ENCODE measurements at places on chromosomes 11 and 22.

DNA sequence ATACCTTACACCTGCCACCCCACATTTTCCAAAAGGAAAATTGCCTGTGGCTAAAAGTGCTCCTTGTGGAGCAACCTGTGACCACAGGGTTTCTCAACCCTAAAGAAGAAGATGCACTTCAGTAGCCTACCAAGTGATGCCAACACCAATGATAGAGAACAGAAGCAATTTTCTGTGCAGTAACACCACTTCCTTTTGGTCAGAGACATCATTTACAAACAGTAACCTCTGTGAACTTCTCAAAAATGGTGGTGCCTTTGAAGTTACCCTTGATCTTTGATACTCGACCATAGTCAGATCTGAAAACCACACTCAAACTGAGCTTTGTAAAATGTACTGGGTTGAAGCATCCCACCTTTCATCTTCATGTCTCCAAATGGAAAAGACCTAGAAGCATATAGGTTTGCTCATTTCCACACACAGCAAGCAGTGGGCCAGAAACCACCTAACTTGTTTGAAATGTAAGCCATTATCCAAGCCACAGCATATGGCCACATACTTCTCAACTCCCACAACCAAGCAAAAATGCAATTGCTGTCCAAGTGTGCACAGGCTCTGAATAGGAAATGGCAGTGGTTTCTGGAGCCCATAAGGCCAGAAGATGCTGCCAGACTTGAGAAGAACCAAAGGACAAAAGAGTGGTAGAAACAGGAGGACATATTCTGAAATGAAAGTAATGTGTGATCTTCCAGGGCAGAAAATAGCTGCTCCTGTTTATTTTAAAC lies 24.3 kb downstream of the MPPED2 start:
- DNase-seq, result no peak
- H3K36me3 ChIP-seq, result no peaks in the 10 kb centered on the region
- no peaks in the 10 kb centered on the region for H3K4me1 ChIP-seq
- H3K27me3 ChIP-seq, result no peaks in the 10 kb centered on the region
- no peak overlapping the region for H3K4me3 ChIP-seq
- H3K27ac ChIP-seq, result no peak overlapping the region

- H3K36me3 ChIP-seq, result no peaks in the 10 kb centered on the region
- DNase-seq, result no peak
- no peak overlapping the region for H3K4me3 ChIP-seq
- no peak overlapping the region for H3K27ac ChIP-seq
- no peaks in the 10 kb centered on the region for H3K4me1 ChIP-seq
Observed at GRCh38 chr11:30459821-30460220, 126.3 kb downstream of the MPPED2 start.

GRCh38 chr11:121688860-121689614 lies 236.3 kb upstream of the SORL1-AS1 start:
- DNase-seq, result no peak
- H3K36me3 ChIP-seq, result no peaks in the 10 kb centered on the region
- H3K4me3 ChIP-seq, result no peak overlapping the region
- H3K27ac ChIP-seq, result no peak overlapping the region
- H3K27me3 ChIP-seq, result peaks cover 2% of the 10 kb centered on the region

DNA sequence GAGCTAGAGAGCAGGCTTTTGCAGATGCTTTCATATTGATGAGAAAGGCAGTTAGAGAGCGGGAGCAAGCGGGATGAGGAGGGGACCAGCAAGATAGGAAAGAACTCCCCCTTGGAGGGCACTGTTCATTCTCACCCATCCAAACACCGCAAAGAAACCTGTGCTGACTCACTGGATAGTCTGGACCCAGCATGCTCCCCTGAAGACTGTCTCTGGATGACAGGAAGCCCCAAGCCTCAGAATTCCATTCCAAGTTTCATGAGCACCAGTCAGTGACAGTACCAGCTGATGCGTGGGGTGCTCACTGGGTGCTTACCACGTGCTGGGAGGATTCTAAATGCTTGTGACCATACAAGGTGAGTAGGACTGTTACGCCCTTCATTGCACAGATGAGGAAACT lies 34.2 kb downstream of the MICAL3 start:
- DNase-seq, result no peak
- no peak overlapping the region for H3K27ac ChIP-seq
- H3K36me3 ChIP-seq, result no peaks in the 10 kb centered on the region

DNA sequence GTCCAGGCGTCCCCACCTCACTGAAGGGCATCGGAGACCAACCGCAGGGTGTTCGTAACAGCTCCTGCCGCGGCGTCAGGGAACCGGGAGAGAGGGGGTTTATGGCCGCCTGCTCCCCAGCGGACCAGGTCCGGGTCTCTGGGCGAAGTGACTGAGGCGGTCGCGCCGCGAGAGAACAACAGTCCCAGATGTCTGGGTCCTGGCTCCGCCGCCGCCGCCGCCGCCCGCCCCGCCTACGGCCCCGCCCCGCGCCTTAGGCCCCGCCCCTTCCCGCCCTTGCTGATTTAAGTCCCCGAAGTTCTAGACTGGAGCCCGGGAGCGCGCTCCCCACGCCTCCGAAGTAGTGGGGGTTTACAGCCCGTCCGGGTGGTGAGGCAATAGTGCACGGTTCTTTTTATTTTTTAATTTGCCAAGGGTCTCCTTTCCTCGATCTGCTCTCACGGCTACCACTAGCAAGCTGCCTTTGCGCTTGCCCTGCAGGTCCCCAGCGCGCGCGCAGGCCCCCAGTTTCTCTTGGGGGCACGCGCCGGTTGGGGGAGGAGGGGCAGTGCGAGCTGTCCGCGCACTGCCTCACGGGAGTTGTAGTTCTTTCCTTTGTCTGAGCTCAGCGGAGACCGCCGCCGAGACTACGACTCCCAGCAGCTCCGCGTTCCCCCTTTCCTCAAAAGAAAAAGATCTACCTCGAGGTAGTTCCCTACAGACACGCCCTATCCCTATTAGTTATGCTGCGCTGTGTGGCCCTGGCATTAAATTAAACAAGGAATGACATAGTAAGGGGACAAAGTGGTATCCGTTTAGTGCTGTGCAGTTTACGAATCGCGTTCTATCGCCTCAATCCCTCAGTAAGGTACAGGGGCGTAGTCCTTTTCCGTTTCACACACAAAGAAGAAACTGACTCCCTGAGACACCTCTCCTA lies at the start of gene PGM2L1:
PGM2L1 (minus strand) TSS at position 190 of the 916 bp plus-strand sequence. CDS start 272 bp downstream, outside the sequence.
- peak; percentile 95 for DNase-seq
- H3K27ac ChIP-seq, result peak within 1 kb of the TSS; percentile 98
- peaks cover 19% of the 10 kb centered on the region for H3K4me1 ChIP-seq

GRCh38 chr11:17954395-17955252 lies 58.2 kb downstream of the SERGEF start:
- H3K27me3 ChIP-seq, result no peaks in the 10 kb centered on the region
- no peak overlapping the region for H3K4me3 ChIP-seq
- DNase-seq, result no peak
- H3K36me3 ChIP-seq, result peaks cover 36% of the 10 kb centered on the region
- H3K4me1 ChIP-seq, result no peaks in the 10 kb centered on the region

DNA sequence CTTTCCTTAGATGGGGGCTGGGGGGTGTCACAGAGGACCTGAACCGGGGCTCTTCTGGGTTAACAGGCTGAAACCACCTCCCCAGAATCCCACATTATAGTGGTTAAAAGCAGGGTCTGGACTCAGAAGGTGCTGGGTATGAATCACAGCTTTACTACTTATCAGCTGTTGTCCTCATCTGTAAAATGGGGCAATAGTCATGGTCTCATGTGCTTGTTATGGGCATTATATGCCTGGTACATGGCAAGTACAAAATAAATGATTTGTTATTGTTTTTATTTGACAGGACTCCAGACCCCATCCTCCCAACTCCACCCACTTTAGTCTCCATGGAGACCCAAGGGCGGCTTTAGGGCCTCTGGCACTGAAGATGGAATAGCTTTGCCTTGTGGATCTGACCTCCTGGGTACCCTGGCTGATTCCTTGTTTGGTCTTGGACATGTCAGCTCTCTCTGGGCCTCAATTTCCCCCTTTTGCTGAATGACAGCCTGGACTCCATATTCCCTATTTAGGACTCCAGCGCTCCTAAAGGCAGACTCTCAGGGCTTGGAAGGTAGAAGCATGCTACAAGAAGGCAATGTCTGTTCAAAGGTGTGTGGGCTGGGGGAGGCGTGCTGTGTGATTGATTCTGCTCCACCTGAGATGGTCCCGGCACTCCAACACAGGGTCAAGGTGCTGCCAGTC lies 812 bp upstream of the SMTN start:
- H3K4me3 ChIP-seq, result peak overlapping the region; percentile 88
- peak overlapping the region; percentile 86 for H3K27ac ChIP-seq
- DNase-seq, result no peak
- peaks cover 7% of the 10 kb centered on the region for H3K36me3 ChIP-seq
